H1 (cell line): ENCODE measurements at places on chromosomes 6 and 20. TPM values are rescaled to one million over a fixed set of nuclear protein-coding genes. Genes with fewer than 3 reads are reported as not detected.

DNA sequence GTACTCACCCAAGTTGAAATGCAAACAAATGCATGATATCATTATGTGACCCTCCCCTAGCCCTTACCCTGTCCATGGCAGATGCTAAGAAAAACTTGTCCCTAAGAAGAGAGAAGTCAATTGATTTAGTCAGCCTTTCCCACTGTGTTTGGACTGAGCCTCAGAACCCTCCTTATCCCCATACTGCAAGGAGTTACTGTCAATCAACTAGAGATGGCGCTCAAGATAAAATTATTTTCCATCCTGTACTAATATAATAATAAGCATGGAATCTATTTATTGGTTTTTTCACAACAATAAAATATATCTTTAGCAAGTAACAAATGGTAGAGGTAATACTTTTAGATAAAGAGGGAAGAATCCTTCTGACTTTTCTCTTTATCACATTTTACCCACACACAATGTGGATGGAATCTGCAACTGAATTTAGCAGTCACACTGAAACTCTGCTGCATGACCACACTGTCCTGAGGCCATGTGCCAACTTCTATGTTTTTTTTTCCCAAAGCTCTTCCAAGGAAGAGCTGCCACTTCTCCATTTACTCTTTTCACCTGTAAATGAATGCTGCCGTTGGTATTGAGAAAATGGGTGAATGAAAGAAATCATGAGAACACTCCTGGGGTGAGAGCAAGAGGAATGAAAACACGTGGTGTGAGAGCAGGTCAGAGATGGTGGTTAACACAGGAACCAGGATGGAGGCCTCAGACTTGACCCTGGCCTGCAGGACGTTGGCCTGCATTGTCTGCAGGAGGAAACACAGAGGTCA, 10.5 kb downstream of the NT5E start:
- no peak for DNase-seq

DNA sequence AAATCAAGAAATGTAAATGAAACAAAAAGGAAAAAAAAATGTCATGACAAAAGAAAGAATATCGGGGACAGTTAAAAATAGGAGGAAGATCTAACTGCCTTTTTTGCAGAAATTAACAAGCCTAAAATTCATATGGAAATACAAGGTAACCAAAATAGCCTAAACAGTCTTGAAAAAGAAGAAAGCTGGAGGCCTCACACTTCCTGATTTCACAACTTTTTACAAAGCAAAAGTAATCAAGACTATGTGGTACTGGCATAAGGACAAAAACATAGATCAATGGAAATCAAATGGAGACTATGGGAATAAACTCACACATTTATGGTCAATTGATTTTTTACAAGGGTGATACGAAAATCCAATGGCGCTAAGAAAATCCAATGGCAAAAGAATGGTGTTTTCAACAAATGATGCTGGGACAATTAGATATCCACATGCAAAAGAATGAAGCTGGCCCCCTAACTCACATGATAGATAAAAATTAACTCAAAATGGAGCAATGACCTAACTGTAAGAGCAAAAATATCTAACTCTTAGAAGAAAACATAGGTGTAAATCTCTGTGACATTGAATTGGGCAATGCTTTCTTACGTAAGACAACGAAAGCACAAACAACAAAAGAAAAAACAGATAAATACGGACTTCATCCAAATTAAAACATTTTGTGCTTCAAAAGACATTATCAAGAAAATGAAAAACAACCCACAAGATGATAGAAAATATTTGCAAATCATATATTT, 24.5 kb downstream of the MAP3K5 start:
- DNase-seq, result no peak

GRCh38 chr6:118307581-118307980, 240.5 kb upstream of the PLN start:
- no peak for DNase-seq

DNA sequence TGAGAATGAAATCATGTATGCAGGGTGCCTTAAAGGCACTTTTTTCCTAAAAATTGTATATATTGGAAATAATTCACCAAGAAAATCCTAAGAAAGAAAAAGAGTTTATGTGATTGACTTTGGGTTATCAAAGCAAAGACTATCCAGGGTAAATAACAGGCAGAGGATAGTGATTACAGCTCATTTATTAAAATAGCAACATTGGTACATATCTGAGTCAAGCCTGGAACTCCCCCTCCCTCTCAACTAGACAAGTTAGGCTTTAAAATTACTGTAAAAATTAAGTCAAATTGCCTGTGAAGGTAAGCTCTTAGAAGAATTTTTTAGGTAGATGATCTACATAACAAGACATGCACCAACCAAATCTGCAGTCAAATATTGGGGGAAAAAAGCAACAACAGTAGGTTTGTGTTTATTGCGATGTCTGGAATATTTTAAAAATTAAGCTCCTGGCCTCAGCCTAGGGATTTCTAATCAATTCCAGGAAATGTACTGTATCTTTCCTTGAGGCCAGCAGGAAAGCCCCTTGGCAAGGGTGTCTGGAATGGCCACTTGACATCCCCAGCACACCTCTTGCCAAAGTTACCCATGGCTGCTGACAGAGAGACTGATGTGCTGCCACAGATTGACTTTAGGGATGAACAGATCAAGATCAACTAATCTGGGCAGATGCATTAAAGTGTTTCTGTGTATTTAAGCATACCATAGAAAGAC, 31.2 kb upstream of the HBS1L start:
- DNase-seq, result no peak

DNA sequence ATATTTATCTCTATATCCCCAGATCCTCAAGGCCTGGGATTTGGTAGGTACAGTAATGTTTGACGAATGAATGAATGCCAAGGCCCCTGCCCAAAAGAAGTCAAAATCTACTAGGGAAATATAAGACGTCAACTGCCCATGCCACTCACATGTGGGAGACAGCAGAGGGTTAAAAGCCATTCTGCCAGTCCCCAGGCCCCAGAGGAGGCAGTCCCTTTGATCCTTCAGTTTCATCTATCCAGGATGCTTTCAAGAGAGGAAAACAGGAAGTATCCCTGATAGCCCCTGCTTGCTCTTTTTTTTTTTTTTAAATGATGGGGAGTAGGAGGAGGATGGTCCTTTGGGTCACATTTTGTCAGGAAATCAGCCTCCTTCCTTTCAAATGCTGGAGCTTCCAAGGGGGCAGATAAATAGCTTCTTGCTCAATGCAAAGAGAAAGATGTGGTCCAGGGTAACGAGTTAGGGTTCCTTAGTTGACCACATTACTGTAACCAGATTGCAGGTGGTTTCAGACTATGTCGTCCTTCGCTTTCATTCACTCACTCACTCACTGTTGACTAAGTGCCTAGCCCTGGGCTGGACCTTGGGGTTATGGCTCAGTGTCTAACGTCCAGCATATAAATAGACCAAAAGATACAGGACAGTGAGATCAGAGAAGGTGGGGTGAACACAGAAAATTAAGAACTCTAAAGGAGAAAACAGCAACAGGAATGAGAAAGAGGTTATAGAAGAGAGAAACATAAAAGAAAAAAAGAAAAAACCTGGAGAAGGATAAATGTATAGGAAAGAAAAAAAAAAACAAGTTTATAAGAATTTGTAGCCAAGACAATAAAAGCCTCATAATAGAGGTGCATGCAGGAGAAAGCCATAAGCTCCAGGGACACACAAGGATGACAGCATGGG, 64.6 kb upstream of the PIM1 start:
- no peak for DNase-seq

Gene RSPH4A
- 0.52 and 0.59 TPM in 2 replicates for total RNA-seq

- no peak for DNase-seq
Observed at GRCh38 chr20:35368666-35369423, 42.9 kb downstream of the UQCC1 start.

DNA sequence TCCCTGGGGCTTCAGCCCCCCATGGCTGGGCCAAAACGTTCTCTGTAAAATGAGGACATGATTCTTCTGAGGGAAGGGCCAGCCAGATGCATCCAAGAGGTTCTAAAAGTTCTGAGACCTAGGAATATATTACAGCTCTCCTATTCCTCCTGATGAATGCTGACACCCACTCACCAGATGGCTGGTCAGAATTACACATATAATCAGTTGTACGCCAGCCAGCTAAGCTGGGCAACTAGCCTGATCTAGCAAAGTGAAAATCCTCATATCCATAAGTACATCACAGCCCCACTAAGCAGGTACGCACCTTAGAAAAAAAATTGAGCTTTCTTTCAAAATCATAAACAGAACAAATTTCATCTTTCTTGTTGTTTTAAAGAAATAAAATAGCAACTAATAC, 34.8 kb downstream of the C6orf118 start:
- DNase-seq, result no peak

Gene TULP1
- total RNA-seq, result 5.0 and 6.8 TPM in 2 replicates

GRCh38 chr6:37039958-37040357, 34.5 kb downstream of the FGD2 start:
- DNase-seq, result no peak

GRCh38 chr6:38273325-38273724, 366.4 kb downstream of the BTBD9 start:
- DNase-seq, result no peak

DNA sequence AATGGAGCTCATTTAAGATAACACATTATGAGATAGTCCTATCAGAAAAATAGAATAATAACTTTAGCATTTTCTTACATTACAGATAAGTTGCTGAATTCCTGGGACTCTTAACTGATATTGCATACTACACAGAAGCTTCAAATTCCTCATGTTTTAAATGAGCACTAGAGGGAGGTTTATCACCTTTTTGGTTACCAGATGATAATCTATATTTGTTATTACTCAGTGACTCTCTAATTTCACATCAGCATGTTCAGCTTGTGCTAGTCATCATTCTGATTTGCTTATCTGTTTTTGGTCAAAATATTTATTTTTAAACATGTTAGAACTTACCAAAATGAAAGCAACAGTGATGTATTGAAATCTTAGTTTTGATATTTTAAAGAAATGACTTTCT, 20.5 kb upstream of the GJA10 start:
- DNase-seq, result no peak

Gene OOEP
- 0.41 TPM in 1 of 2 replicates, not detected in the other for total RNA-seq

- no peak for DNase-seq
Observed at GRCh38 chr6:38137608-38138265, 318.2 kb downstream of the ZFAND3 start.

DNA sequence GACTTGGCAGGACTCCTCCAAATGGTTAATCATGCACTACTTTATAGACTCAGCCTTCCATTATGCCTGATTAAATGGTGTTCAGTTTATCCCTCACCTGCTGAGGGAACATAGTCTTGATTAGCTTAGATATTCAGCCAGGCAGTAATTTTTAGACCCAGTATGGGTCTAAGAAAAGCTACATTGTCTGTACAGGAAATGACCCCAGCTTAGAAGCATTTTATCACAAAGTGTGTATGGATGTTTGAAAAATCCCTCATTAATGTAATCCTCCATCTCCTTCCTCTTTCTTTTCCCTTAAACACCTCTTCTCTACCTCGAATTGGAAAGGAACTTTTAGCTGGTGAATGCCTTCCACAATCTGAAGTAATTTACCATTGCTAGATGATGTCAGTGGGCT, 252.2 kb upstream of the BMP2 start:
- DNase-seq, result no peak

DNA sequence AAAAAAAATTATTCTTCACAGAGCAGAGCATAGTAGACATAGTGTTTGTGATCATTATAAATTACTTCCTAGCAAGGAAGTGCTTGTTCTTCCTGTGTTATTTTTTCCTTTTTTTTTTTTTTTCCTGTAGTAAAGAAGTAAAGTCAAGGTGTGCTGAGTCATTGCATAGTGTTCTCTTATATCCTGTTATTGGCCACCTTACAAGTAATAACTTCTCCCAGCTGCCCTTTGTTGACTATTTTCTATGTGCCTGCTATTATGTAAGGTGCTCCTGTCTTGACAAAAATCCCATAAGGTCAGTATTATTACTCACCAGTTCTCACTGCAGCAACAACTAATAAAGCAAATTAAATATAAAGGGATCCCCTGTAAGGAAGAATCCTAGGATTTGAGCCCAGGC, 195.3 kb downstream of the GJA1 start:
- DNase-seq, result no peak

- DNase-seq, result no peak
Observed at GRCh38 chr6:152976749-152977148, 6.1 kb downstream of the FBXO5 start.

Gene NKAIN4
- 6.6 and 6.9 TPM in 2 replicates for total RNA-seq

- peak; percentile 59 for DNase-seq
Observed at GRCh38 chr20:39049684-39050554, 87.8 kb downstream of the DHX35 start.

DNA sequence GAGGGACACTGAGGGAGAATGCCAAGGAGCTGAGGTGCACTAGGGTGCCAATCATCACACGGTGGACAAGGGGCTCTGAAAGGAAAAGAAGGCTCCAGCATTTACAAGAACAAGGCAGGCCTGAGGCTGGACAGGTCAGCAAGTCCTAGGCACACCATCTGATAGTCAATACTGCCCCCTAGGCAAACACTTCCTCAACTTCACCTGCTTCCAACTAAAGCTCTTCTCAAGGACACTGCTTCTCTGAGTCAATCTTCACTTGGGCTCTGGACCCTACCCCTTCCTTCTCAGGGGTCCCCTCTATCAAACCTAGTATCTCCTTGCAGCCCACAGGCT, 37.7 kb upstream of the SLC4A11 start:
- no peak for DNase-seq

Gene BMP2
- total RNA-seq, result 3.6 and 4.0 TPM in 2 replicates

DNA sequence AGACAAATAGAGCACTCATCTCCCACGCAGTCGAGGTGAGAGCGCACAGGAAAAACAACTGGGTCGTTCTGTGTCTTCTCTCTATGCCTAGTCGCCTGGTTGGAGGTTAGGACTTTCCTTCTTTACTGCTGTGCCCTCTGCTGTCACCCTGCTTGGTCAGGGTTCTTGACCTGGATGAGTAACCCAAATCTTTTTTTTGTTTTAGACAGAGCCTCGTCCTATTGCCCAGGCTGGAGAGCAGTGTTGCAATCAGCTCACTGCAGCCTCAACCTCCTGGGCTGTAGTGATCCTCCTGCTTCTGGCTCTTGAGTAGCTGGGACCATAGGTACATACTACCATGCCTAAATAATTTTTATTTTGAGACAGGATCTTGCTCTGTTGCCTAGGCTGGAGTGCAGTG, 24.5 kb downstream of the PRPF6 start:
- no peak for DNase-seq

DNA sequence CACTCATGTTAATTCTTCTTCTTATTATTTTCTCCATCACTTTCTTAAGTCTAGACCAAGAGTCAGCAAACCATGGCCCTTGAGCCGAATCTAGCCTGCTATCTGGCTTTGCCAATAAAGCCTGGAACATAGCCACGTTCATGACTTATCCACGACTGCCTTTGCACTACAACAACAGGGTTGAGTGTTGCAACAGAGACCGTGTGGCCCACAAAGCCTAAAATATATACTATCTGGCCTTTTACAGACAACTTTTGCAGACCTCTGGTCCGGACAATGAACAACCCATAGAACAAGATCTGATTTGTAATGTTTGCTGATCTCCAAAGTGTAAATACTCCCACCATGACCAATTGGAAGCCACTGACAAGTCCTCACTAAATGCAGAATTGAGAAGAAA, 140.5 kb upstream of the CDYL start:
- no peak for DNase-seq
